Right atrium auricular region (tissue), 2 donors: ENCODE measurements at places on chromosomes 11 and 22. TPM values are rescaled to one million over a fixed set of nuclear protein-coding genes. Genes with fewer than 3 reads are reported as not detected.

SIK2 gene
- 28.0 TPM for total RNA-seq

TYR gene
- not detected for total RNA-seq

SAC3D1 gene
- total RNA-seq = 5.4 TPM

ANKK1 gene
- total RNA-seq = not detected

C22orf39 gene
- total RNA-seq = 68.7 TPM

PATE3 gene
- not detected for total RNA-seq

SCGB1D2 gene
- not detected for total RNA-seq

AGBL2 gene
- not detected for total RNA-seq

PISD gene
- total RNA-seq = 27.3 TPM

B3GAT1 gene
- total RNA-seq = not detected

PPP6R3 gene
- 95.2 TPM for total RNA-seq

HBG1 gene
- not detected for total RNA-seq

NLRX1 gene
- 16.9 TPM for total RNA-seq

ATXN10 gene
- 85.3 TPM for total RNA-seq

POU2AF3 gene
- total RNA-seq = 0.47 TPM

SLC22A6 gene
- not detected for total RNA-seq

TMEM41B gene
- total RNA-seq = 16.9 TPM

C22orf31 gene
- not detected for total RNA-seq

SMTNL1 gene
- total RNA-seq = not detected

P2RX6 gene
- 5.4 TPM for total RNA-seq

MRGPRG gene
- total RNA-seq = not detected
